ENCODE measurements at places on chromosomes 4 and X. TPM values are rescaled to one million over a fixed set of nuclear protein-coding genes. Genes with fewer than 3 reads are reported as not detected.

GLRA3 gene
- total RNA-seq = not detected

DNA sequence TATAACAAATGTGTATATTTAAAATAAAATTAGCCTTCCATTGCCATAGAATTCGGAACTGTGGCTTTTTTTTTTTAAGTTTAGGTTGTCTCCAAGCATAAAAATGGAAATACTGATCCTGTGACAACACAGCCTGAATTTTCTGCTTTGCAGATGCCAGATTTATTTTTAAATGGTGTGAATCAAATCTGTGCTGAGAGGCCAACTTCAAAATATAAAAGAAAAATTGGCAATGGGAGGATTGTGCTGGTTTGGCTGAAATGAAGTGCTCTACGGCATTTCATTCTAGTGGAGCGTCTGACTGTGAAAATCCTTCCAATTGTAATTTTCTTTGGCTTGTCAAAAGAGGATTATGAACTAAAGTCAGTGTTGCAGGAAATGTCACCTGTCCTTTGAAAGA, 580.3 kb upstream of the ZFP42 start:
- H3K36me3 ChIP-seq = no peaks in the 10 kb centered on the region
- no peaks in the 10 kb centered on the region for H3K27me3 ChIP-seq
- H3K27ac ChIP-seq = no peak overlapping the region
- DNase-seq = no peak
- no peaks in the 10 kb centered on the region for H3K4me1 ChIP-seq

AFM gene
- total RNA-seq = not detected

ETNPPL gene
- not detected for total RNA-seq

DNA sequence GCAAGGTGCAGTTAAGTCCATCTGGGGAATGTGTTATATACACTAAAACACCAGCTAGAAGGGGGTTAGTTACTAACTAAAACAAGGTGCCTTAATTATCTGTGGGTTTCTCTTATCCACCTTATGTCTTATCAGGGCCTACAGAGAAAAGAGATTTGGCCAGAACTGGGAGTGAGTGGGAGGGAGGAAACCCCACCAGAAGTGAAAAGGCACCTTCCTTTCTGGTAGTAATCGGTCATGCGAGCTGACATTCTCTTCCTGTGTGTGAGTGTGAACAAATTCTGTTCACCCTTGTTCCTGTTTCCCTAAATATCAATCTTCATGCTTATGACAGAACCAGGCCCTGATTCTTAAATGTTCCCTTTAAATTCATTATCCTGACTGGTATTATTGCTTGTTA, 43.5 kb downstream of the SRPX2 start:
- DNase-seq = peak; percentile 6
- H3K27ac ChIP-seq = peak overlapping the region; percentile 12
- H3K36me3 ChIP-seq = no peaks in the 10 kb centered on the region
